ENCODE measurements at places on chromosomes 3 and 15. TPM values are rescaled to one million over a fixed set of nuclear protein-coding genes. Genes with fewer than 3 reads are reported as not detected.

- no peak for DNase-seq
These were observed 288.1 kb upstream of the GPR149 start for GRCh38 chr3:154718053-154718452.

GRCh38 chr3:95474338-95474737 is 1340.1 kb upstream of the EPHA6 start:
- DNase-seq = no peak

GRCh38 chr15:28873585-28874190 is 12.1 kb upstream of the APBA2 start:
- DNase-seq = no peak

GRCh38 chr15:47961401-47962090 is 159.2 kb upstream of the SLC24A5 start:
- DNase-seq = no peak

DNA sequence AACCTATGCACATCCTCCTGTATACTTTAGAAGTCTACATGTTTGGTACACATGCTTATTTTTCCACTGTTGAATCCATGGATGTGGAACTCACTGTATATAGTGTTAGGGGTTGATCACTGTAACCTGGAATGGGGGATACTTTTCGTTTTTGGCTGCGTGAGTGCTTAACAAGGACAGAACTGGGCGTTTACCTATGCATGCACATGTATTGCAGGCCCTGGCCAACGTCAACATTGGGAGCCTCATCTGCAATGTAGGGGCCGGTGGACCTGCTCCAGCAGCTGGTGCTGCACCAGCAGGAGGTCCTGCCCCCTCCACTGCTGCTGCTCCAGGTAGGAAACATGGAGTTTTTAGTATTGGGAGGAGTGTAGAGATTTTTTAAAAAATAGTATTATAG is 2.3 kb downstream of the RPLP1 start:
- DNase-seq = no peak

- DNase-seq = peak; percentile 25
These were observed 1.2 kb upstream of the LMCD1 start for GRCh38 chr3:8500319-8500988.

GRCh38 chr3:111362381-111363009 is 179.5 kb upstream of the CD96 start:
- DNase-seq = no peak

DNA sequence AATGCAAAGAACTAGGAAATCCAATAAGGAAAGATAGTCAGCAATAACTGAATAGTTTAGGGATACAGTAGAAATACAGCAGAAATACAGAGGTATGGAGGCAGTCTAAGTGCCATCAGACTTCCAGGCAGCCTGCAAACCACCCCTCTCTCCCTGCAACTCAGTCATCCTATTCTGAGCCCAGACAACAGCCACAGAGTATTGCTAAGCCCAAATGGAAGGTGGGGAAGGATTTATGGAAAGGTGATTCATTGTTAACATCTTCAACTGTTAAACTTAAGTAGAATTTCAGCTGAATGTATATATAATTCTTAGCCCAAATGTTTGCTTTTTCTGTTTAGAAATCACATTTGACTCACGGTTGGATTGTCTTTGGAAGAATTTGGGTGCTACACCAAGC is 300.4 kb downstream of the RBMS3 start:
- DNase-seq = no peak

DNA sequence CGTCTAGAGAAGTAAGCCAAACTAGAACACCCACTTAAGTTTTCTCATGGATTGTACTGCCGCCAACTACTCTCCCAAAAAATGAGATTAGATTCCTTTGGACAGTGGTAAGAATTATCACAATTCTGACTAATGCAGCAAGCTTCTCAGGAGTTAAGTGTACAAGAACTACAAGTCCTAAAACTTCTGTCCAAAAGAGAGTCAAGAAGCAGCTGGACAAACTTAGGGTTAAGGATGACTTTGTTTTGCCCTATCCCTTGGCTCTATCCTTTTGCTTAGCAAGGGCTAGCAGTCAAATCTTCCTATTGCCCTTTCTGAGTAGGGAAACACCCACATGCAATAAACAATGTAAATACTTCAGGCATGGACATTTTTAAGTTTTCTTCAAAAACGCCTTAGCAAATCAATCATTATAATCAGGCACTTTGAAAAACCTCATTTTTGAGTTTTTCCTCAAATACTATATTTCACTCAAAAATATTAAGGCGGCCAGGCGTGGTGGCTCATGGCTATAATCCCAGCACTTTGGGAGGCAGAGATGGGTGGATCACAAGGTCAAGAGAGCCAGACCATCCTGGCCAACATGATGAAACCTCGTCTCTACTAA is 19.5 kb downstream of the RAF1 start:
- no peak for DNase-seq

GRCh38 chr3:178370387-178370786 is 165.8 kb upstream of the KCNMB2 start:
- DNase-seq = no peak

- DNase-seq = no peak
These were observed 67.4 kb downstream of the CSNK1G1 start for GRCh38 chr15:64288577-64288976.

DNA sequence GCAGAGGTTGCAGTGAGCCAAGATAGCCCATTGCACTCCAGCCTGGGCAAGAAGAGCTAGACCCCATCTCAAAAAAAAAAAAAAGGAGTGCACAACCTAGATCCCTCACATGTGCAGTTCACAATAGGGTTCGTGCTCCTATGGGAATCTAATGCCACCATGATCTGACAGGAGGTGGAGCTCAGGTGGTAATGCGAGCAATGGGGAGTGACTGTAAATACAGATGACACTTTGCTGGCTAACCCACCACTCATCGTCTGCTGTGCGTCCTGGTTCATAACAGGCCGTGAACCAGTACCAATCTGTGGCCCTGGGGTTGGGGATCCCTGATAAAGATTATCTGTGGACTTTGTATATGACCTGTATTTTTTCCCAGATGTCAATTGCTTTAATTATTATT is 16.7 kb downstream of the USP8 start:
- DNase-seq = no peak

COX5A gene
- total RNA-seq = 246 TPM

RTF1 gene
- 65.8 TPM for total RNA-seq

PLA2G4D gene
- total RNA-seq = not detected

KLHL6 gene
- total RNA-seq = 0.11 TPM

DAZL gene
- not detected for total RNA-seq

CCDC54 gene
- total RNA-seq = not detected

All from neural crest cell (in vitro differentiated cells).